Effector CD4-positive, alpha-beta T cell (primary cell): ENCODE measurements at places on chromosomes 6 and 20.

DNA sequence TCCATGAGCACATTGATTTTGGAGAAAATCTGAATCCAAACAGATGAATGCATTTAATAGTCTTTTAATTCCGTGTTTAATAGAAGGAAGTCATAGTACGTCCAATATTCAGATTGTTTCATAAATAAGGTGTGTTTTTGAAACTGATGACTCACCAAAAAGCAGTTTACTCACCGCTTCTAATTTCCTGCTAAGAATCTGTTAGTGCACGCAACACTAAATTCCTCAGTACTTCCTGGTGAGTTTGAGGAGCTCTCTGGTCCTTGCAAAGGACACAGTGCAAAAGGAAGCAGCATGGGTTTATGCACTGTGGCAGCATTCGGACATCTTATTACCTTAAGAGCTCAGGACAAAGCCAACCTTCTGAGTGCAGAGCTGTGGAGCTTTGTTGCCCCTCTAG is 2.3 kb upstream of the ADGRF1 start:
- no peak for DNase-seq

GRCh38 chr6:5506597-5506996 is 245.3 kb downstream of the FARS2 start:
- DNase-seq, result no peak

GRCh38 chr6:147738099-147738498 is 229.6 kb downstream of the SAMD5 start:
- DNase-seq, result no peak

DNA sequence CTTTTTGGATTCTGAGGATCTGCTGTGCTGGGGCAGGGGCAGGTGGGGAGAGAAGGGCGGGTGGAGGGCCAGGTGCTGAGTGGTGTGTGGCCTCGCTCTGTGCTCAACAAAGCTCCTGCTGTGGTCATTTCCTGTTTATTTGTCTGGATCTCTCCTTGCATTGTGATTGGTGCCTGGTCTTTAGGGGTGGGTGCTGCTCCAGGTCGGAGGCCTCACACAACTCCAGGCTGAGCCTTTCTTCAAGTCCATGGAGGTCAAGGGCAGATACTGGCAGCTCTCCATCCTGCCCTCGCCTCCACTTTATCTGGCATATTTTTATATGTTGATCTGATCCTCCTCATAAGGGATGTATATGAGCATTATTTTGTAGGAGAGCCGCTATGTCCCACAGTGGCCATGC is 36.2 kb downstream of the HLA-F start:
- no peak for DNase-seq

- no peak for DNase-seq
These were observed 113.3 kb upstream of the NUP153 start for GRCh38 chr6:17820055-17820454.

DNA sequence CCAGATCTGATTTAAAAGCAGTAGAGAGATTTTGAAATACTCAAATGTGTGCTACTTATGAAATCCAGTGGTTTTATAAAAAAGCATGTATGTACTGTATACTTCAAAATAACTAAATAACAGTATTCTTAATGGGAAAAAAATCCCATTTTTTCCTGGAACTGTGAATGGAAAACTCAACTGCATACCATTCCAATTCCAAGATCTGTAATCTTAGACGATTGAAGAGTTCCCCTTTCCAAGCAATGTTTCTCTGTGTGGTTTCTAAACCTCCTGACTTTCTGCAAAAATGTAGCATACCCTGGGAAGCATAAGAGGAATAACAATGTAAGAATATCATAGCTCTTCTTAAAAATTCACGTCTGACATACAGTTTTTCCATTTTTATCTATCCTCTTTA is 40.3 kb upstream of the HIVEP2 start:
- DNase-seq, result no peak

DNA sequence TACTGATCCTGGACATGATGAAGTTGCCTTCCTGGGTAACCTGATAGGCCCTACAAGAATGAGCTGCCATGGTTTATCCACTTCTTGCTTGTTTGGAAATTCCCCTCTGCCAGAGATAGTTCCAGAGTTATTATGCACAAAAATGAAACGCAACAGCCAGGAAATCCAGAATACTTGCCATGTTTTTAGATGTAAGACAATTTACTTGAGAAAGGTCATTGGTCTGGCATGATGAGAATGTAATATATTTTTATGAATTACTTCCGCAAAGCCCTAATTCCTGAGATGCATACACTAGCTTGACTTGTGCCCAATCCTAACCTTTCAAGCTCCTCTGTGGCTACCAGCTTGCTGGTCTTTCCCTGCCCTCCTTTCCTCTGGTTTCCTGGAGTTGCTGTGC is 27.9 kb upstream of the NT5E start:
- no peak for DNase-seq

- DNase-seq, result no peak
These were observed 381.7 kb downstream of the BCKDHB start for GRCh38 chr6:80488190-80488589.

GRCh38 chr6:169805242-169805838 is 53.9 kb downstream of the ERMARD start:
- DNase-seq, result no peak
